ENCODE measurements at places on chromosomes 1 and 21. TPM values are rescaled to one million over a fixed set of nuclear protein-coding genes. Genes with fewer than 3 reads are reported as not detected.

Gene CHIA
- 0.27 TPM for polyA plus RNA-seq

Gene MPZ
- polyA plus RNA-seq: 1.9 TPM

Gene CAMSAP2
- 14.2 TPM for polyA plus RNA-seq

Gene PROX1
- 0.93 TPM for polyA plus RNA-seq

Gene KRTAP19-3
- polyA plus RNA-seq: not detected

Gene FNDC7
- not detected for polyA plus RNA-seq
